ENCODE measurements at places on chromosomes 4 and X.

DNA sequence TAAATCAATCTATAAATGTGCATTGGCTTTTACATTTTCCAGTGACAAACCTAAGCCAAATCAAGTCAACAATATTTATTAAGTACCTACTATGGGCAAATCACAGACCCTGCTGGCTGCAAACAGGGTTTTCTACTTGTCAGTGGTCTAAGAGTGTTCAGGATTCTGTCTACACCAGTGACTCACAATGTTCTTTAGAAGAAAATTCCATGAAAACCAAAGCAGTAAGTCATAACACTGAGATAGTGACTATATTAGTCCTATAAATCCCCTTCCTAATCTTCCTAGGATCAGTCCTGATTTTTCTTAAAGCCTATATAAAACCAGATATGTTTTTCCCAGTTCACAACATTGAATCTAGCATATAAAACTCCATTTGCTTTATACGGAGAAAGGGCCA lies 69.7 kb downstream of the PPP3CA start:
- DNase-seq = peak; percentile 13

DNA sequence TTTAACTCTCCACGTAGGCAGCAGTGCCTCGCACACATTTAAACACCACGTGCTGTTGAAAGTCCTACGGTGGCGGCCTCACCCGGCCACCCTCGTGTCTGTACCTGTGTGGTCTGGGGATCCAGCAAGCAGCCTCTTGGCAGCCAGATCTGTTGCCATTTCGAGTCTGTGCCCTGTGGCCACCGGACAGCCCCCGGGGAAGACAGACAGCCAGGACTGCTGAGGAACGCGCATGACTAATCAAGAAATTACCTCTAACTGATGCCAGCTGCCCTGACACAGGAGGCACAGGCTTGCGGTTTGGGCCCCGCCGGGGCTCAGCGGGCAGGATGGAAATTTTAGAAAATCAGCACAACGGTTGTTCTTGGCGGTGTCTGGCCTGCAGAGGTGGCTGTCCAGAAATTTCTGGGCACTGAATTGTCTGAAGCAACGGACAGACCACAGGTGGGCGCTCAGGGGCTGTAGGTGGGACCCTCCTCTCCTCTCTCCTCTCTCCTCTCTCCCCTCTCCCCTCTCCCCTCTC lies 15.6 kb upstream of the ASMTL start:
- DNase-seq = peak; percentile 78

DNA sequence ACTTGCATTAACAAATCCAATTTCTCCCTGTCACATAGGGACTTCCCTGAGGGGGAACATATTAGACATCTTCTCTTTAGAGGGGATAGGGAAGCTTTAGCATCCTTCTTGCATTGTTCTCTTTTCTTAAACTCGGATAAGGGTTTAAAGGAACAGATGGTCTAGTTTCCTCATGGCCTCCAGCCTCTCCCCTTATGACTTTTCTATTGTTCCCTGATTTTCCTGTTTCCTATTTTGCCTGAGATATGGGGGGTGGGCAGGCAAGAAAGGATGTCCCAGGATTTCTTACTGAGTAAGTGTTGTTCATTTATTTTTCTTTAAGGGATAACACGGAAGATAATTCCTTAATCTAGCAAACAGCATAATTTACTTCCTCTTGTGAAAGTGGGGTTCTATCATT lies 107.7 kb upstream of the MAGEE2 start:
- DNase-seq = no peak

DNA sequence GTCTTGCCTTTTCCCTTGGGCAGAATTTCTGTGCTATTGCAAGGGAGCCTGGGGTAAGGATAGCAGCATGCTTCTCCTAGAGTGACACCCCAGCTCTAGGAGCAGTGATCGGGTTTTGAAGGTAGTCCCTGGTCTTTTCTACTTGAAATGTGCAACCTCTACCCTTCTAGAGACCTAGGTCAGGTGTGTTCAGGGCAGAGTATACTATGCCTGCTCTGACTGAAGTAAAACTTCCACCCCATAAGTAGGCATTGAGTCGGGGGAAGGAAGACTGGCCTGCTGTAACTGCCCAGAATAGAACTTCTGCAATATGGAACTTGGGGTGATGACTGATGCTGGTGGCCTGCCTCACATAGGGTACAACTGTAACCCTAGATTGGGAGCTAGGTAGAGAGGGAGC lies 80.9 kb downstream of the ARHGAP36 start:
- DNase-seq = no peak
